ENCODE measurements at places on chromosomes 5 and 9. TPM values are rescaled to one million over a fixed set of nuclear protein-coding genes. Genes with fewer than 3 reads are reported as not detected.

NIPBL gene
- total RNA-seq, result 81.3 TPM

IL9 gene
- not detected for total RNA-seq

PLAC8L1 gene
- 0.87 TPM for total RNA-seq

FRMD3 gene
- 7.2 TPM for total RNA-seq

FSD1L gene
- 4.6 TPM for total RNA-seq

LAMC3 gene
- total RNA-seq, result 0.39 TPM

TMEM171 gene
- not detected for total RNA-seq

CCL28 gene
- 5.3 TPM for total RNA-seq

C9orf153 gene
- 1.4 TPM for total RNA-seq

CARTPT gene
- total RNA-seq, result not detected

GPR151 gene
- 0.10 TPM for total RNA-seq

CCNJL gene
- 2.6 TPM for total RNA-seq

GNA14 gene
- 7.2 TPM for total RNA-seq

GFI1B gene
- total RNA-seq, result not detected

FOXD4L4 gene
- total RNA-seq, result 0.36 TPM

TMC1 gene
- 0.62 TPM for total RNA-seq

FIBCD1 gene
- not detected for total RNA-seq

IFNA2 gene
- not detected for total RNA-seq

NTNG2 gene
- total RNA-seq, result 1.8 TPM

SQSTM1 gene
- total RNA-seq, result 404 TPM

CDX1 gene
- total RNA-seq, result not detected

MYORG gene
- total RNA-seq, result 9.6 TPM

SPATA31A3 gene
- not detected for total RNA-seq

PCDH1 gene
- 41.9 TPM for total RNA-seq

NR5A1 gene
- not detected for total RNA-seq

SOX30 gene
- not detected for total RNA-seq

All from aorta (tissue), 5 donors.